Stimulated activated CD8-positive, alpha-beta memory T cell treated with anti-CD3 and anti-CD28 coated beads, Interleukin-7, amount 100 ng/mL, for 4 hours (primary cell): ENCODE measurements at places on chromosomes 13 and 19.
A peak's percentile ranks its signal among the peaks of the same experiment; 100 is the strongest.

DNA sequence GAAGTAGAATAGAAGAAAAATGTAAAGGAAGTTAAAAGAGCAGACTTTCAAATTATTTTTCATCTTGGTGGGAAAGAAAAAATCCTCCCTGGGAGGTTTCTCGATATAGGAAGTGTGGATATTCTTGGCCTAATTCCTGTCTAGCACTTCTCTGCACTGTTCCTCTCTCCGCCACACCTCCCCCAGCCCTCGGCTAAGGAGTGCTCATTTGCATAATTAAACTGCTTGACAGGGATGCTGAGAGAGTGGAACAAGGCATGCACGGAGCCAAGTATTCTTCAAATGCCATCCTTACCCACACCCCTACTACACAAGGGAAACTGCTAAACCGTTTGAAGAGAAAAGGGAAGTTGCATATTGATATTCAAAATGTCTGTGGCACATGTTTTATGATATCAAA lies 511.0 kb upstream of the HTR2A start:
- DNase-seq: no peak

GRCh38 chr19:21101521-21102242 lies 19.7 kb downstream of the ZNF714 start:
- DNase-seq: no peak

DNA sequence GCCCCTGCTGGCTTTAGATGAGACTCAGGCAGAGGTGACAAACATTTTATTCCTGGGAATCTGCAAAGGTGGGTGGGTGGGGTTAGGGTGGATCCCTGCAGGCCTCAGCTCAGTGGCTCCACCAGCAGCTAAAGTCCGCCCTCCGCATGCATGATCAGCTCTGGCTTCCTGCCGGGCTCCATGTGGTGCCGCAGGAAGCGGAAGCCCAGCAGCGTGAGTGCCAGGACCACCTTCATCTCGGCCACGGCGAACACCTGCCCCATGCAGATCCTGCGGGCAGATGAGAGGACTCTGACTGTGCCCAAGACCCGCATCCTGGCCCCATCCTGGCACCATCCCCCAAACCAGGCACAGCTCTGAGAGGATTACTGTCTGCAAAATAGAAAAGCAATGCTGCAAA lies 26.3 kb downstream of the CYP4F2 start:
- DNase-seq: peak; percentile 5

- DNase-seq: no peak
These were observed 661.0 kb upstream of the MIR17HG start for GRCh38 chr13:90686442-90686841.

- DNase-seq: no peak
These were observed 51.8 kb downstream of the MLLT1 start for GRCh38 chr19:6227936-6228325.

DNA sequence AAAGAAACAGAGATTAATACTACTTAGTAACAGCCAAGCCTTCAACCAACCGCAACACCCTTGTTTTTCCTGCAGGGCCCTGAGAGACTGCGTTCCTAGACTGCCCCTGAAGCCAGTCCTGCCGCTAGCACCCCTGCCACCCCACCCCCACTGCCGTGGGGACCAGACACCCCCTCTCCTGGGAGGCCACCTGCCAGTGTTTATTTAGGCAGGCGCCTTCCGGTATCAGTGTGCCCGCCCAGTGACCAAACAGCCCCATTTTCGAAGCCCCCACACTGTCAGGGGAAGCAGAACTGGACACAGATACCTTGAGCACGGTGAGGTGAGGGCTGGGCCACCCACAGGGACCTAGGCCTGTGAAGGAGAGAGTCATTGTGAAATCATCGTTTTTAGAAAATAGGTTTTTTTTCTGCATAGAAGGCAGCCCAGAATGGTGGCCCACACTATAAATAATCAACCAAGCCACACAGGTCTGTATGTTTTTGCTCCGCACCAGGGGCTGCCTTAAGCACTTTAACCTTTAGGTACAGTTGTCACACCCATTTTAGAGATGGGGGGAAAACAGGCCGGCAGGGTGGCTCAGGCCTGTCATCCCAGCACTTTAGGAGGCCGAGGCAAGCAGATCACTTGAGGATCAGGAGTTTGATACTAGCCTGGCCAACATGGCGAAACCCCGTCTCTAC lies 3.5 kb upstream of the TLE5 start:
- no peak for DNase-seq

DNA sequence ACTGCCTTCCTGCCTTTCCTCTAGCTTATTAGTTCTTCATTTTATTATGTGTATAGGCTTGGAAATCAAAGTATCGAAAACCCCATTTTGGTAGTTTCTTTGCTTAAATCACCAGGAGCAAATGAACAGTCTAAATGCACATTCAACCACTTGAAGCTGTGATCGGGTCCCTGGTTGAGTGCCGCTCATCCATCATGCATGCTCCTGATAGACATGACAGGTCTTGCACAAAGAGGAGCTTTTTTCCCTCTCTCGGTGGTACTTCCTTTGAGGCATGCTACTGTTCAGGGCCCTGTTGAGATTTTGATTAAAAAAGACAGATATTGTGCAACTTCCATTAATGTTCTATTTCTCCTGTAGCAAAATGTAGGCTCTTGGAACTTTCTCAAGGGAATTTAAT lies 185.8 kb downstream of the OLFM4 start:
- DNase-seq: no peak

DNA sequence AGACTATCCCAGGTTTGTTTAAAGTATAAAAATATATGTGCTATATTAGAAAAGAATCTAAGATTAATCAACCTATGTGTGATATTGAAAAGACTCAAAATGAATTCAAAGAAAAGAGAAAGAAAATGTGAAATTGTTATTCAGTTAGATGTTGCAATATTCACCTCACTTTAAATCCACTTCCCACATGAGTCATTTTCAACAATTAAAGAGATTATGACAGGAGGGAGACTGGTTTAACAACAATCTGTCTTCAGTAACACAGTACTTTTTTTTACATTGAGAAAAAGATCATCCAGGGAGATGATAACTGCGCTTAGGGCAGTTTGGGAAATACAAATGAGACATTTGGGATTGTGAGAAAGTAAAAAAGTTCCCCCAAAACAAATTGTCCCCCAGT lies 1246.2 kb downstream of the SLITRK1 start:
- DNase-seq: no peak
